ENCODE measurements at places on chromosomes 3 and 15.

- no peak for DNase-seq
Measured at GRCh38 chr15:61035311-61035710, 193.8 kb downstream of the RORA start.

DNA sequence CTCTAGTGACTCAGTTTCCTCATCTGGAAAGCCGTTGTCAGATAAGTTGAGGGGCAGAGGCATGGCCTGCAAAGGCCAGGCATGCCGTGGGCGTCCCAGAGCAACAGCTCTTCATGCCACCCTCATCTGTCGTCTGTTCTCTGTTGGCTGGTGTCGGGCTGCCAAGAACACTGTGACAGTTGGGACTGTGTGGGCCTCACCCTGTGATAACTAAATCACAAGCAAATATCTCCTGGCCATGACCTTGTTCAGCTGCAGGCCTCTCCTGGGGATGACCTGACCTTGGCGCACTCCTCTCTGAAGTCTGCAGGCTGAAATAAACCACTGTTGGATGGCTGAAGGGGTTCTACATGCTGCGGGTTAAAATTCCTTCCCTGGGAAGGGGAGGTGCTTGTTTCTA is 145.9 kb downstream of the SHQ1 start:
- DNase-seq, result no peak

- DNase-seq, result no peak
Measured at GRCh38 chr3:71521940-71522876, 61.3 kb downstream of the FOXP1 start.

- DNase-seq, result no peak
Measured at GRCh38 chr3:41267975-41268640, 68.8 kb downstream of the CTNNB1 start.

- DNase-seq, result no peak
Measured at GRCh38 chr3:153103406-153103945, 58.5 kb upstream of the RAP2B start.

GRCh38 chr15:60656041-60656440 is 177.1 kb upstream of the ICE2 start:
- DNase-seq, result no peak

DNA sequence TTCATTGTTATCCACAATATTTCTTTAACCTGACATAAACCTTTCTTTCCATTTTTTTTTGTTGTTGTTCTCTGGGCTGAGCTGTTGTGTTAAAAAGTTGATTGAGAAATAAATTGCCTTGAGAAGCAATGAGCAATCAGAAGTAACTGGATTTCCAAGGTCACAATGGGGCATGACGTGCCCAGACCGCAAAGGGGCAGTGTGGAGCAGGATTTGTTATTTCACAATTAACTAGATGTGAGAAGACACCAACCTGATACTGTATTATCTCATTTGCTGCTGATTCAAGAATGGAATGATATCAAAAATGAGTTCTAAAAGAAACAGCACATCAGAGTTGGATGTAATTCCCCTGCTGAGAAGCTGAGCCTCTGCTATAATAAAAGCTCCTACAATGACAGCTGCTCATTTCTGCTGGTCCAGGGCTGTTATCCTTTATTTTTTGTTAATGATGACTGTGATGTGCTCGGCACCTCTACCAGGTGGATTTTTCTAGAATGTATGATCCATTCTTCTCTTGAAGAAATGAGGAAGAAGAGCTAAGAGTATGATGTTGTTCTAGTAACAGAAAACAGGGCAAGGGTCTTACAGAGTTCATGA is 28.1 kb downstream of the CPNE4 start:
- DNase-seq, result no peak

DNA sequence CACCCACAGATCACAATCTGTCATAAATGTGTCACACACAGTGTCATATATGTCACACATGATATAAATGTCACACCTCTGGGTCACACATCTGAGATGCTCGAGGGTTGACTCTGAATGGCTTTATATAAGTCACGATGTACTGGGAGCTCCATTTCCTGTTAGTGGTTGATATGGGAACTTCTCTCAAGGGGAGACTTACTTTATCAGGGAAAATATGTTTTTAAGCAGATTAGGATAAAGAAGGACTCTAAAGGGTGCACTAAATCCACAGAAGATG is 83.9 kb upstream of the MEF2A start:
- no peak for DNase-seq

DNA sequence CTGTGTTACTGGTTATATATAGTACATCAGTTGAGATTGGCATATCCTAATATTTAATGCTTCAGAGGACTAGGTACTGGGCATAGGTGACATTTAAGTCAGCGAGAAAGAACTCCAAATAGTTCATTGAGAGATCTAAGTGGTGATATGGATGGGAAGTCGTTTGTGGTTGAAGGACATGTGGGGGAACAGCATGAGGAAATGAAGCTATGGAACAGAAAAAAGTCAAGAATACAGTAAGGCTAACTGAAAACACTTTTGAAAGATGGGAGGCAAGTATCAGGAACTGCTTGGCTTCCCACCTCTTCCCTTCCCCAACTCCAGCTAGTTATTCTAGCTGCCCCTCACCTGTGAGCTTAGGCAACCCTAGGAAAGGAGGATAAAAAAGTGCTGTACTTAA is 3.7 kb upstream of the MYO5A start:
- no peak for DNase-seq

DNA sequence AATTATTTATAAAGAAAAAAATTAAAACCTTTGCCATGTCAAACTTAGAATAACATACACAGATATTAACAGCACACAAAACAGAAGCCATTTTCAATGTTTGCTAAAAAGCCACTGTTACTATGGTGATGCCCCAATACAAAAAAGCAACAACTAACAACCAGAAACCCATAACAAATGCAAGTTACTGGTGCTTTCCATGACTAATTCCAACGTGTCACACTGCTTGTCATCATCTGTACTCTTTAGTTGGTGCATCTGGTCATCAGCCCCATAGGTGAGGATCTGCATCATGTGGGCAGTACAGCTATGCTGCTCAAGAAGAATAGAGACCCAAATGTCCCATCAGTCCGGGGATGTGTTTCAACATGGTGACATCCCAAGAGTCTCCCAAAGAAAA is 52.8 kb downstream of the ATP8B4 start:
- no peak for DNase-seq

DNA sequence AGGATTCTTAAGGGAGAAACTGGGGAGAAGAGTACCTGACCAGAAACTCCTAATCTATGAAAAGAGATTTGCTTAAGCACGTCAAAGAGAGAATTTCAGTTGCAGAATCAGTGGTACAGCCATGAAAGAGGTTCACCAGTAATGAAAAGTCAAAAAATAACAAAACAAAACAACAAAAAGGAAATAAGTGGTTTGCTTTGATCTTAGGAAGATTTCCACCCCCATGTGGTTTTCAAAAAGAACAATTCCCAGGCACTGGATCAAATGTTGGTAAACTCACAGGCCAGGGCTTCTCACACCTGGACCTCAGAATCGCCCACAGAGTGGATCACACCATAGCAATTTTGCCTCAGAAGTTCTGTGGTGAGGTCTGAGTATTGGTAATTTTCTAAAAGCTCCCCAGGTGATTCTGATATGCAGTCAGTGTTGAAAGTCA is 67.5 kb downstream of the TMEM39A start:
- DNase-seq, result no peak

- DNase-seq, result no peak
Measured at GRCh38 chr3:197353001-197353866, 54.8 kb upstream of the DLG1 start.

- DNase-seq, result no peak
Measured at GRCh38 chr3:5002174-5002870, 23.1 kb downstream of the BHLHE40 start.

- DNase-seq, result no peak
Measured at GRCh38 chr3:156059950-156060501, 60.4 kb upstream of the KCNAB1 start.

DNA sequence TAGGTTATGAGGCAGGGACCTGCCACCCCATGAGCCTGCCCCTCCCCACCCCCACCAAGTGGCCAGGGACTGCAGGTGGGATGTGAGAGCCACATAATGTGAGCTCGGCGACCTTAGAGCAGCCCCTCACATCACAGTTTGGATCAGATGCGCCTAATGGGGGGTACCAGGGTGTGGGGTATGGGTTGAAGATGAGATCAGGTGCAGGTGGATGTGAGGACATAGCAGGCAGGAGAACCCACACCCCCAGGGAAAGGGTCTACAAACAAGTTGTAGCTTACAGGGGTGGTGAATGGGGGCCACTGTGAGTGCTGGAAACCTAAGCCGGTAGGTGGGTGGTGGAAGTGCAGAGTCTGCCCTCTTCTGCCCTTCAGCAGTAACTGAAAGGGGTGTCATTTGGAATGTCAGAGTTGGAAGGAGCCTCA is 94.0 kb downstream of the CORO2B start:
- no peak for DNase-seq

- no peak for DNase-seq
Measured at GRCh38 chr3:112687616-112688015, 46.7 kb upstream of the CCDC80 start.

DNA sequence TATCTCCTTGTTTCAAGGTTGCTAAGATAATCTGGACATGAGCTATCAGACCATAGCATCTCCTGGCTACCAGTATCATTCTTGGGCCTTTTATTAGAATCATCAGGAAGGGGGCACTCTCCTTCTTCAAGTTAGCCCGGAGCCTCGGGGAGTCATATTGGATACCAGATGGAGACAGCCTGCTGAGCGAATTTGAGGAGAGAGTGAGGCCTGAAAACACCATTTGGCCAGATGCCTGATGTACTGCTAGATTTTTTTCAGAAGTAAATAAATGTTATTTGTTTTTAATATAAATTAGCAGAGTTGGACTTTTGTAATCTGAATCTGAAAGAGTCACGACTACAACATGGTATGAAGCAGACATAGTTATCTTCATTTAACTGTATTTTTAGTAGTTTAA is 848.6 kb downstream of the IGSF11 start:
- DNase-seq, result no peak

GRCh38 chr3:37126856-37127255 is 47.5 kb downstream of the LRRFIP2 start:
- DNase-seq, result no peak

GRCh38 chr3:146187334-146187950 is 26.5 kb upstream of the PLOD2 start:
- no peak for DNase-seq

- no peak for DNase-seq
Measured at GRCh38 chr15:31303726-31304648, 22.6 kb upstream of the KLF13 start.

DNA sequence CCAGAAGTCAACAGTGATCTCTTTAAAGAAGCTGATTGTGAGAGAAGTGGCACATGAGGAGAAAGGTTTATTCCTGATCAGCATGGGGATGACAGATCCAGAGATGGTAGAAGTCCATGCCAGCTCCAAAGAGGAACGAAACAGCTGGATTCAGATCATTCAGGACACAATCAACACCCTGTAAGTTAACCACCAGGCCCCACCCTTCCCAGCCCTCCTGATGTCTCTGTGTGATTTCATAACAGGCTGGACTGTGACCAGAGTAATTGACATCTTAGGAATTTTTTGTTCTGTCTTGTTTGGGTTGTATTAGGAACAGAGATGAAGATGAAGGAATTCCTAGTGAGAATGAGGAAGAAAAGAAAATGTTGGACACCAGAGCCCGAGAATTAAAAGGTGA is 67.7 kb downstream of the KLHL25 start:
- DNase-seq, result no peak

DNA sequence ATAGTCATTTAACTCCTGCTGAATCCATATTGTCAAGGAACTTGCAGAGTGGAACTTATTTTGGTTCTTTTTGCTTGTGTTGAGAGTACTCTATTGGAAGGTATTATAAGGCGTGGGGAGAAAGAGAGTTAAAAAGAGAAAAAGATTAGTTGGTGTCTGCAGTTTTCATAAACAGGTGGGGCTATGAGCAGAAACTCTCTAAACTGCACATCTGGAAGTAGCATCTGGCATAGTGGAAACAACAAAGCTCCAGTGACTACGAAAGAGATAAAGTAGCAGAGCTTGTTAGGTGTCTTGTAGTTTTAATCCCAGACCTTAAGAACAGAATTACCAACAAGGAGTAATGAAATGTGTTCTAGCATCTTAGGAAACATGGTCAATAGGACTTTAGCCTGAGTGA is 148.8 kb upstream of the SGO1 start:
- no peak for DNase-seq

- no peak for DNase-seq
Measured at GRCh38 chr3:137990427-137990826, 19.5 kb upstream of the CLDN18 start.

DNA sequence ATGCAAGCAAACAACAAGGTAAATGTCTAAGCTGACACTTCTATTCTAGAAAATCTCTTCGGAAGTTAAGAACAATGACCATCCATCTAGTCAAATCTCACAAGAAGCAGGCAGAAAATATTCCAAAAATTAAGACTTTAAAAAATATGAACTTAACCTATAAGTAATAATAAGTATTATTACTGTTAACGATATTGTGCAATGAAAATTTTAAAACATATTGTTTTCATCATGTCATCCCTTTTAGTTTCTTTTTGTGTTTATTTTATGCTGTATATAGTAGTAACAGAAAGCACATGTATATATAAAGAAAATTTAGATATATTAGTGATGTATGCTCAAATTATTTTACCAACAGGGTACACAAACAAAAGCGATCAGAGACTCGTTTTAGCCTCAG is 4.1 kb downstream of the HDGFL3 start:
- DNase-seq, result no peak

GRCh38 chr3:13072239-13072599 is 1.0 kb downstream of the IQSEC1 start:
- DNase-seq, result peak; percentile 49

- no peak for DNase-seq
Measured at GRCh38 chr3:121491683-121492320, 54.0 kb downstream of the POLQ start.

DNA sequence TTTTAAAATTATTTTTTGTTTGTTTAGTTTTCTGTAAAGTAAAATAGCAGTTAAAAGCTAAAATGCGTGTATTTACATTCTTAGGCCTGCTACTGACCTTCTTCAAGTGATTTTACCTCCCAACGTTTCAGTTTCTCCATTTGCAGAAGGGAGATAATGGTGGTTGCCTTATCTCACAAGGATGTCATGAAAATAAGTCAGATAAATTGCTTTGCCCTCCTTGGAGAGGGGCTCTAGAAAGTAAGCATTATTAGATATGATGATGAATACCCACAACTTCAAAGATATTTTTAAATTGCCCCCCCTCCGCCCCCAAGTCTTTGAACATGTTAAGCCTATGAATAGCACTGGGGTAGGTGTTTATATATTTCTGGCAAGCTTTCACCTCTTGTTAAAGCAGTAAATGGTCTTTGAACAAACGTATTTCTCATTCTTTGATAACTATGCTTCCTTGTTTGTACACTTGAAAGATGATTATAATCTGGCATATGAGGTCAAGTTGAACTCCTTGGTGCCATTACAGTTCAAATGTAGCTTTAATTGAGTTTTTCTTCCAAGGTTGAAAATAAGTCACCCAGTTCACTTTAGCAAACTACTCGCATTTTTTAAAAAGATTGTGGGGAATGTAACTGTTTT is 6.4 kb downstream of the TERC start:
- no peak for DNase-seq

Data from C1 segment of cervical spinal cord (tissue), 14 donors.